Stimulated activated CD4-positive, alpha-beta T cell treated with anti-CD3 and anti-CD28 coated beads, TNF-alpha, amount 100 ng/mL, for 4 hours (primary cell): ENCODE measurements at places on chromosomes 2 and 18.

DNA sequence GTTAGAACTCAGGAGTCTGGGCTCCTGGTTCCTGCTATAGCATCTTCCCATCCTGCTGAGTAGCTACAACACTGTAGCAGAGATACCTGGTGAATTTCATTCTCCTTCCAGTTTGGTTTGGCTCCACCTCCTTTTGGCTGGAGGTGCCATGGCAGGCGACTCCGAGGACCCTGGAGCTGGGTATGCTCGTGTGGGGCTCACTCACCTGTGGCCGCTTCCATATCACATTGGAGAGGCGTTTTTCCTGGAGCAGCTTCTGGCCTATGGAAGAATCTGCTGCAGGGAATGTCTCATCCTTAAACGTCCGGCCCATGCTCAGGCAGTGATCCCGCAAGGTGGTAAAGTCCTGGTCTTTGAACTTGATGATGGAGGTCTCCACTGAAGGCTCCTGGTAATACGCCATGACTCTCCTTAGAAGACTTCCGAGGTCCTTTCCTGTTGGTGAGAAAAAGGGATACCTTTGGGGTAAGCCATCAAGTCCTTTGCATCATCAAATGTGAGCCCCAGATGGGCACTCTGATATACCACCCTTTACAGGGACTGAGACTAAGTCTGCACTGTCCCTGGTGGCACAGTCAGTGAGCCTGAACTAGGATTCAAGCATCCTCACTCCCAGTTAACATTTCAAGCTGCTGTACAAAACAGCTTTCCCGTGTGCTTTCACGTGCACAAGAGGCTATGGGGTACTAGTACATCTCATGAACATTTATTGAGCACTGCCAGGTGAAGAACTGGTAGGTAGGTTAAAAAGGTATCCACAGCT lies 20.1 kb downstream of the CAPN13 start:
- DNase-seq, result no peak

GRCh38 chr2:164879901-164880535 lies 38.4 kb upstream of the COBLL1 start:
- no peak for DNase-seq

DNA sequence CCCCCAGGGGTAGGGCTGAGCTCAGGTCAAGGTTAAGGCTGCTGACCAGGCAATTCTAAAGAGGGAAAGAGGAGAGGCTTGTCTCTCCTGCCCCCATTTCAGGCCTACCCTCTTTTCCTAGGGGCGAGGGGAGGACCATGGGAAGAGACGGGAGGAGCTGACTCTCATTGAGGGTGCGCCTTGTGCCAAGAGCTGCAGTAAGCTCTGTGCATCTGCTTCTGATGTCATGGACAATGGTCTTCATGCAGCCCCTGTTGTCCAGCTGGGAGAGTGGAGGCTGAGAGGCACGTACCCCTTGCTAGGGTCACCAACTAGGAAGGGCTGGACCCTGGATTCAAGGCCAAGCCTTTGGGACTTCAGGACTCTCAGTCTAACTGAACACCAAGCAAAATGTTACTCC lies 45.2 kb downstream of the PTGR3 start:
- DNase-seq, result no peak

DNA sequence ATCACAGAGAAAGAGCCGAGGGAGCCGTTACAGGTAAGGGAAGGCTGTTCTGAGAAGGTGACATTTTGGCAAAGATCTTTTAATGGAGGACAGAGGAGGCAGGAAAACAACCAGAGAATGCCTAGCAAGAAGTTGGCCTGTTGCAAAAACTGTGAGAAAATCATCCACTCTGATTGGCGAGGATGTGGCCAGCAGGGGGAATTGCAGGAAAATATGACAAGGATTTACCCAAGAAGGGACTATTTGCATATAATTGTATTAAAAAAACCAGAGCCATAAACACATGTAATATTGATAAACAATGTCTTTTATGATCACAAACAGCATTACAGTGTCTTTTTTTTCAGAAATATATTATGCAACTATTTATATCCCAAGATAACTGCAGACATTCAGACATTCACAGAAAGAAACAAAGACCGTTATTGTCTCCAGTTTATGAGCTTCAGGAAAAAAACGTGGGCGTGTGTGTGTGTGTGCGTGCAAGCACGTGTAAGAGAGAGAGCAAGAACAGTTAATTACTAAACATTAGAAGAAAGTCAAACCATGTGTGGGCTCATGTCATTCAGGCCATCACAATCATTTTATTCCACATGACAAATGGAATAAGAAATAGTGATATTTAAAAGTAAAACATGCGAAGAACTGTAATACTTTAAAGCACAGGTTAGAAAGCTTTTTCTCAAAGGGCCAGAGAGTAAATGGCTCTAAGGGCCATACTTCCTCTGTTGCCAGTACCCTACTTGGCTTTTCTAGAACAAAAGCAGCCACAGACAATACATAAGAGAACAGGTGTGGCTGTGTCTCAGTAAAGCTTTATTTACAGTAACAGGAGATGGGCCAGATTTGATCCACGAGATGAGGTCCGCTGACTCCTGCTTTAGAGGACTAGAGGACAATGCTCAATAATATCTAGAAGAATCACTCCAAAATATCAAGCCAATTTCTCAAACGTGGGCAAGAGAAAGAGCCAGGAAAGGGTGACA lies 324.1 kb downstream of the DLGAP1 start:
- DNase-seq, result no peak

DNA sequence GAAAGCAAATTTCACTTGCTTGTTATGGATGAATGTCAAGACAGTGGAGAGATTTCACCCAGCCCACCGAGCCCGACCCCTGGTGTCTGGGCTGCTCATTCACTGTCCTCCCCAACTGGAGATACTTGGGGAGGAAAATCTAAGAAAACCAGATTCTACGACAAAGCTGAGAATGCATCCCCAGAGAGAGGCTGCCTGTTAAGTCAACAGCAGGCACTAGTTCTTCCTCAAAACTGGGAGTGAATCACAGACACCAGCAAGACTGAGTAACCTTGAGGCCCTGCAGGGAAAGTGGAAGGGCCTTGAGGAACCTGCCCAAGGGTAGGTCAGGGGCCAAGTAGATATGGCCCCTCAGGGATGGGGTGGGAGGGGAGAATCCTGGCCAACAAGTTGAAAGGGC lies 34.2 kb upstream of the MLPH start:
- DNase-seq, result no peak

DNA sequence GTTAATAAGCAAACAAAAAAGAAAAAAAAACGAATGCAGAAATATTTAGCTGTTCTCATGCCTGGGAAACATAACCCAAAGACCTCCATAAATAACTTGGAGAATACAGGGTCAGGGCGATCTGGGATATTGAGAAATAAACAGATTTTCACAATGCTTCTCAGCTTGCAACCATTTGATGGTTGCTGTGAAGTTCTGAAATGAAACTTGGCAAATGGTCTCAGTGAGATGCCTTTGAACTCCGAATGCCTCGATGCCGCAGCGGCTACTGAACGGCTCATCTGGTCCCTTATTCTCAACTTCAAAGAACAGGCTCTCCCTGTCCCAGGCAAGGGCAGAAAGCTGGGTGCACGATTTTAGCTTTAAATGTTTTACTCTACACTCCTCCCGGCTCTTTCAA lies 78.1 kb downstream of the ZNF516 start:
- DNase-seq, result no peak

DNA sequence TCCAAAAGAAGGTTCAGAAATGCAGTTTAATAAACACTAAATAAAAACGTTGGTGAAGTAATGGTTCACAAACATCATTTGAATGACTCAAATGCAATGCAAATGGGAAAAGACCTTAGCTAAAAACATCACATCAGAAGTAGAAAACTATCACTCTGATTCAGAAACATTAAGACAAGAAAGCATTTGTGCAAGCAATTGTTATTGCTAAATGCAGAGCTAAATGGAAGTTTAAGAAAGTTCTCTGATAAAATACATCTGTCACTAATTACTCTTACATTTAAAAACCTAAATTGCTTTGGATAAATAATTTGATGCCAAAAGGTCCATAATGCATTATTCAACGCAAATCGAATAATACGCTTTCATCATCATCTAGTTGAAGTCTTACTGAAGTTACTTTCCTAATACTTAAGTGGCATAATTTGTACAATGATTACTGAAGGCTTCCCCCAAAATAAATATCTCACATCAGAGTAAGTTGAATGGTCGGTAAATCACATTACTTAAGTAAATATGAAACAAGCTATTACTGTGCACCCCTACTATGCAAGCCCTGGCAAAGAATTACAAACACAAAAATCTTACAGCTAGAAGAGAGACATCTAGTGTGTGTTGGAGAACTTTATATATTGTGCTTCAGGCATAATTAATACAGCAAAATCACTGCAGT lies 105.7 kb upstream of the KCTD1 start:
- DNase-seq, result no peak

- DNase-seq, result no peak
Observed at GRCh38 chr18:1270081-1270480, 365.4 kb downstream of the ADCYAP1 start.

GRCh38 chr2:167595839-167596471 lies 651.4 kb downstream of the STK39 start:
- no peak for DNase-seq

DNA sequence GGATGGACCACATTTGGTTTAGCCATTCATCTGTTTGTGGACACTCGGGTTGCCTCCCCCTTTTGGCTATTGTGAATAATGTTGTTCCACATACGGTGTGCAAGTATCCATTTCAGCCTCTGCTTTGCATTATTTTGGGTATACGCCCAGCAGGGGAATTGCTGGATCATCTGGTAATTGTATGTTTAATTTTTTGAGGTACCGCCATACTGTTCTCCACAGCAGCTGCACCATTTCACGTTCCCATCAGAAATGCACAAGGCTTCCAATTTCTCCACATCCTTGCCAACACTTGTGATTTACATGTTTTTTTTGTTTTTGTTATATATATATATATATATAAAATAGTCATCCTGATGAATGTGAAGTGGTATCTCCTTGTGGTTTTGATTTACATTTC lies 54.6 kb upstream of the TWIST2 start:
- DNase-seq, result no peak

DNA sequence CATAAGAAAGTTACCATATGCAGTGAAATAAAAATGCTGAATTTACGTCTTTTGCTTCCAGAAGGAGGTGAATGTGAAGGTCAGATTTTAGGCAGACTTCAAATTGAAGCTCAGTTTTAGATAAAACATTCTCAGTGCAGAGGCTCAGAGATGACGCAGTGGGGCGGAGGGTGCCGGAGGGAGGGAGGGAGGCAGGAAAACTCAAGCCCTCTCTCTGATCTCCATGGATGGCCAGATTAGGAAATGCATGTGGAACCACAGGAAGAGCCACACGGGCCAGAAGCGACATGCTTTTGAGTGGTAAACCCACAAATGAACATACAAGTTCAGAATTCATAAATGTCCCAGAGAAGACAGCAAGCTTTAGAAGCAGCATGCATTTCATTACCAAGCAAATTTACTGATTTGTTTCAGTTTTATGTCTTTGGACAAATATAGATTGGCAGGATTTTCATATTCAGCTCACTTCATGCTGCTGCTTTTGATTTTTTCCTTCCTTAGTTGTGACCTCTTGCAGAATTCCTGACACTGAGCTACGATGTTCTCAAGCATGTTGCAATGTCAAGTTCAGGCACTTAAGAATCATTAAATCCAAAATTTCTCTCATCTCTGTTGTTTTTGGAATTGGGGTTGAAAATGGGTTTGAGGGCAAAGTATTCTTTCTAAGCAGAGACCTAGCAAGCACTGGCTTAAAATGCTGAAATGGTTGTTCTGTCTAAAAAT lies 29.7 kb upstream of the APCDD1 start:
- no peak for DNase-seq

DNA sequence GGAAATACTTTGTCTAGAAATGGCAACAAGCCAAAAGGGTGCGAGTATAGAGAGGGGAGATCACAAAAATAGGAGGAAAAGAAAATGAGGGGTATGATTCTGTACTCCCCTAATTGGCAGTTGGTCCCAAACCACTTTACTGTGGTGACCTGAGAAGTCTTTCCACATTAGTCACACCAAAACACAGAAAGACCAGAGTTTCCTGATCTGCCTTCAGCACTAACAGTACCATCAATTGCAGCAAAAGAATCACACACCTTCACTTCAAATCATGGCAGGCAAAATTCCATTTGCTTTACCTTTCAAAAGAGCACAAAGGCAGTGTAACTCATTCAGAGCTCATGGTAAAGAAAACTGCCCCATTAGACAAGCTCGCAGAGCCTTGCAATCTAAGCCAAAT lies 86.8 kb downstream of the ALK start:
- no peak for DNase-seq

GRCh38 chr18:23300231-23300805 lies 152.8 kb upstream of the RIOK3 start:
- DNase-seq, result no peak

GRCh38 chr2:129796225-129796624 lies 183.2 kb upstream of the RAB6C start:
- DNase-seq, result no peak

GRCh38 chr2:102356381-102356712 lies 751 bp downstream of the IL18R1 start:
- no peak for DNase-seq

- no peak for DNase-seq
Observed at GRCh38 chr2:66435549-66435875, 587 bp downstream of the MEIS1 start.

GRCh38 chr2:31196622-31197021 lies 20.7 kb downstream of the CAPN14 start:
- no peak for DNase-seq

- no peak for DNase-seq
Observed at GRCh38 chr2:37642907-37643729, 28.3 kb downstream of the CDC42EP3 start.

DNA sequence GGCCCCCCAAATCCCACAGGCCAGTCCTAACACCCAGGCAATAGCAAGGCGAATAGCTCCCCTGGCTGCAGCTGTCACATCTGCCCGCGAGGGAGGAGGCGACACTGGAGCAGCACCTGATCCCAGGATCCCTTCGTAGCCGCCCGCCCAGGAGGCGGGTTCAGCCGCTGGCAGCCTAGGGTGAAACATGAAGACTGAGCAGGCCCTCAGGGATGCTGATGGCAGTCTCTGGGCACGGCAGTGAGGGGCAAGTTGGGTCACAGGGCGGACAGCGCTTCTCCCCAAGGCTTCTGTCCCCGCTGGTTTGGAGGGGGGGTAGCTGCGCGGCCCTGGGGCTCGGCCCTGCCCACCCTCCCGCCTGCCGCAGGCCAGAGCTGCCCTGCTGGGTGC lies 1.9 kb downstream of the DNMT3A start:
- no peak for DNase-seq

DNA sequence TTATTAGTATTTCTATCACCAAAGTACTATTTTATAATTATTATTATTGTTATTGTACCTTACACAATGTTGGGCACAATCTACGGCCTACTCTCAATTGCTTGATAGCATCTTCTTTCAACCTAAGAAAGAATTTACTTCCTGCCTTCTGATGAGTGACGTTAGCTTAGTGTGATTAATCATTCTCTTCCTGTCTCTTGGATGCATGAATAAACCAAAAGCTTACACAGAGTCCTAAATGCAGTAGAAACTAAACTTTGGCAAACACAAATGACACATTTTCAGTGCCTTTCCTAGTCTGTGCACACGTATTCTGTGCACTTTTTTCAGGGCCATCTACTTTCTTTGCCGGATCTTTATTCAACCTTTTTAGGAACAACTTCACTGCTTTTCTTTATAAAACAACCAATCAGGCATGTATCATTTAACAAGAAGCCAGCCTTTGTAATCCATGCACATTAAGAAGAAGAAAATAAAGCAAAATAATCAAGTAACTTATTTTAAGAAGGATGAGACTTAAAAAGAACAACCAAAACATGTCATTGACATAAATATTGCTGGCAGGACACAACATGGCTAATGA lies 19.1 kb downstream of the TRAK2 start:
- DNase-seq, result no peak
